ENCODE measurements at places on chromosomes 1 and 21.

- DNase-seq, result no peak
Observed at GRCh38 chr1:217273866-217274265, 357.0 kb downstream of the GPATCH2 start.

DNA sequence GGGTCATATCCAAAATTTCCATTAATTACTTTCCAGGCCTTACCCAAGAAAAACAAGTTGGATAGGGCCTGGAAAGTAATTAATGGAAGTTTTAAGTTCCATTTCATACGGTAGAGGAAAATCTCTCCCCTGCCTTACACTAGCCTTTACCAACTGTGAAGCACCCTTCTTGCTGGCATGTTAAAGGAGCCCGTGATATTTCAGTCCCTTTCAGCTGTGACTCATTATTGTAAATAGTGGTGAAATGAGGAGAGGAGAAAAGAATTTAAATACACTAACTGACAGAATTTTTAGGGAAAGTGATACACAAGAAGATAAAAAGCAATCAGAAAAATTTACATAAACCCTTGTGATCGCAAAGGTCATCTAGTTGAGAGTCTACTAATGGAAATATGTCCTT lies 20.3 kb upstream of the KAZN start:
- no peak for DNase-seq

DNA sequence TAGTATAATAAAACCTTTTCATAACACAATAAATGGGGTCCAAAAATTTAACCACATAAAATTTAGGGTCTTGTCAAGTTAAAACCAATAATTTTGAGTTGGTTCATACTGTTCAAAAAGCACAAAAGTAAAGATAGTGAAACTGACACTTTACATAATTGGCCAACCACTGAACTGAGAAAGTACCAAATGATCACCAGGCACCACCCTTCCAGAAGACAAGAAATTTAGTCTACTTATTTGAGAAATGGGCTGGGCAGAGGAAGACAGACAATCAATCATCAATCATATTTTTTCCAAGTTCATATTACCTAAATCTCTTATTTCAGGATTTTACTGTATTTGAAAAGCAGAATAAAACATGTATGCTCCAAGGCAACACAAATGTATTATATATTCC lies 6.5 kb upstream of the GOLPH3L start:
- no peak for DNase-seq

- no peak for DNase-seq
Observed at GRCh38 chr1:99228153-99228552, 36.1 kb upstream of the PLPPR4 start.

- no peak for DNase-seq
Observed at GRCh38 chr1:205477121-205477758, 21.4 kb upstream of the BLACAT1 start.

DNA sequence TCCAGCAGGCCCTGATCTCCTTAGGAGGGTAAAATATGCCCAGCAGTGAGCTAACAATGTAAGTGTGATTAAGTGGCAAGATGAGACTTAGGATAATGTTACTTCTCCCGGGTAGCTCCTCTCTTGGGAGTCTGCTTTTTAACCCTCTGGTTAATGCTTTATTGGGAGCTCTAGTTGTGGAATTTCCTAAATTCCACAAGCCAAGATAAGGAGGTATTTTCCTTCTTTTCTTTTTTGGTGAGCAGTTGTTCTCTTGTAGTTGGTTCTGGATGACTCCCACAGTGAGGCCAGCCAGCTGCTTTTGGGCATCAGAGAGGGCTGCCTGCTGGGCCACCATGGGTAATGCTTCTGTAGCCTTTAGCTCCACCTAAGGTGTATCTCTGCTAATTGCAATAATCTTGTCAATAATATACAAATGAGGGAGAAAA lies 19.3 kb downstream of the C1orf52 start:
- peak; percentile 74 for DNase-seq

GRCh38 chr1:106266786-106267185 lies 789.7 kb upstream of the PRMT6 start:
- no peak for DNase-seq

- DNase-seq, result no peak
Observed at GRCh38 chr1:228110556-228110955, 1.5 kb upstream of the MRPL55 start.

DNA sequence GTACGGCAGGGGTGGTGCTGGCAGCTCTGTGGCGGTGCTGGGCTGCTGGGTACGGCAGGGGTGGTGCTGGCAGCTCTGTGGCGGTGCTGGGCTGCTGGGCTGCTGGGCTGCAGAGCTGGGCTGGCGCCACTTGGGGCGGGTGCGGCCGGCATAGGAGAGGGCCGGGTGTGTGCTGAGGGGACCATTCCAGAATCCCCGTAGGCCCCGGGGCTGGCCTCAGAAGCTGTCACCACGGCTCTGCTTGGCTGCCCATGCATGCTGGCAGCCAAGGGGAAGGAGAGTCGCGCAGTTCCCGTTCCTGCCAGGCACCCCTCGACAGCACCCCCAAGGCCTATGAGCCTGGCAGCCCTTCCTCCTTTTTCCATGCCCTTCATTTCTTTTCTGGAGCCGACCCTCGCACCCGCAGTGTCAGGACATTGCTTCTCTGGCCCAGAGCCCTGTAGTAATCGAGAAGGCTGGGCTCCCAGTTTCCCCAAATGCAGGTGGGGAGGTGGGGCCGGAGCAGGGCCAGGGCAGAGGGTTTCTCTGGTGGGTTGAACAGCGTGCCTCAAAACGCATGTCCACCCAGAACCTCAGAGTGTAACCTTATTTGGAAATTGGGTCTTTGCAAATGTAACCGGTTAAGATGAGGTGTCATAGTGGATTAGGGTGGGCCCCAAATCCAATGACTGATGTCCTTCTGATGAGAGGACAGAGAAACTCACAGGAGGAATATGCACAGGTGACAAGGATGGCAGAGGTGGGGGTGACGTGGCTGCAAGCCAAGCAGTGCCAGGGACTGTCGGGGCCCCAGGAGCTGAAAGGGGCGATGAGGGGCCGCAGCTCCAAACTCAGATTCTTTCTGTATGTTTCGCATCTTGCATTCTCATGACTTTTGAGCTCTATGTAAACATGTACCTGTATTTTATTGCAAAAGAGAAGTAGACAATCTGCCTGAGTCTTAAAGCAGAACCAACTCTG lies 71.0 kb upstream of the ACTRT2 start:
- DNase-seq, result no peak

- no peak for DNase-seq
Observed at GRCh38 chr1:89425056-89425455, 61.2 kb downstream of the GBP6 start.

- DNase-seq, result no peak
Observed at GRCh38 chr1:4086085-4086850, 186.2 kb upstream of the C1orf174 start.

DNA sequence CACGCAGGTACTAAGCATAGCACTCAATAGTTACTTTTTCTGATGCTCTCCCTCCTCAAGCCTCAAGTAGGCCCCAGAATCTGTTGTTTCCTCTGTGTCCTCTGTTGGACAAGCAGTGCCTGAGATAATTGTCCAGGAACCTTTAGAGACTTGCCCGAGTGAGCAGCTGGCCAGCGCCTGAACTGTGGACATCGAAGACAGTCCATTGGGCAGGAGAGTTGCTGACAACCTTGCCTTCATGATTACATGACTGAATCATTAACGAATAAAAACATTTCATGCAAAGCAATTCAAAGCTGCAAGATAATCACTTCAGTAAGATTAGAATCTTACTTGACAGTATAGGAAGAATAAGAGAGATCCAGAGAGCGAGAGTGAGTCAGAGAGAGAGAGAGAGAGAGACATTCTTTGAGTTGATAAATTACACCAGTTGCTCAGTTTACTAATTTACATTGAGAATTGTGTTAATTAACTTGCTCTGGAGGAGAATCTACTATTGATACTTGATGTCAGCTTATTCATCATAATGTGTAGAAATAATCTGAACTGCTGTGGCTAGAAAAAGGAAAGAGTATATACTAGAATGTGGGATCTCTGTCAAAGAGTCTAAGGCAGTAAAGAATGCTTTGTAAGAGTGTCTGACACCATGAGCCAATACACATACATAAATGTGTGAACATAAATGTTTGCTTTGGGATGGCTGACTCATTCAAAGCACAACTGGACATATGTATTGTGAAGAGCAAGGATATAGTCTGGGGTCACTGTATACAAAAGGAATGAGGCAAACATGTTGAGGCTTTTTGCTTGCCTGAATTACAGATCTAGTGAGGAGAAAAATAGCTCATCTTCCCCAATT lies 216.0 kb downstream of the ZNF326 start:
- DNase-seq, result no peak

DNA sequence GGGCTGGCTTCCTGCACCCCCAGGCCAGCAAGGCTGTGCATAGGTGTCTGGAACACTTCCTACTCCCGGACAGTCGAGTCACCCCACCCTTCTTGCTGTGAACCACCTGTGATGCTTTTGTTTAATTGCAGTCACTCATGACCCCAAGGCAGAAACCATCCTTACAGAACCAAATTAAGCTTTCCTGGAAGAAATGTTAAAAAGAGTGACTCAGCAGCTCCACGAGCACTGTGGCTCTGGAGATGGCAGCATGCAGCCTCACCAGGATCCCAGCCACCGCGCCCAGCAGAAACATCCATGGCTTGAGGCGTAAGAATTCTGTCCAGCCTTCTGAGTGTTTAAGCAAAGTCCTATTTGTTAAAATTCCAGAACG lies 28.8 kb downstream of the SNAP47 start:
- no peak for DNase-seq

DNA sequence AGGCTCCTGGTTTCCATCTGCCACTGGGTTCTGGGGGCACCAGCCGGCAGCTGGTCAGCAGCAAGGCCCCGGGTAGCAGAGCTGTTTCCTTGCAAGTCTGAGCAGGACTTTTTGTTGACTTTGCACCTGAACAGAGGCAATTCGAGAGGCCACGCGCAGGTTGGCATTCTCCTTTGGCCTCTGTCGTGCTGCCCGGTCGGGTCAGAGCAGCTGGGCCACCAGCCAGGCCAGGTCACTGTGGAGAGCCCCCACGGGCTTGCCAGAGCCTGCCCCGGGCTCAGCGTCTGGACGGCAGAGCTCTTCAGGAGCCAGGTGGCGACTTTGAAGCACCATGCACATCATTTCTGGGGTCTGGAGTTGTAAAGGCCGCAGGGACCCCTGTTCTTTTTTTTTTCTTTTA lies 28.4 kb upstream of the TMEM52 start:
- DNase-seq, result no peak

DNA sequence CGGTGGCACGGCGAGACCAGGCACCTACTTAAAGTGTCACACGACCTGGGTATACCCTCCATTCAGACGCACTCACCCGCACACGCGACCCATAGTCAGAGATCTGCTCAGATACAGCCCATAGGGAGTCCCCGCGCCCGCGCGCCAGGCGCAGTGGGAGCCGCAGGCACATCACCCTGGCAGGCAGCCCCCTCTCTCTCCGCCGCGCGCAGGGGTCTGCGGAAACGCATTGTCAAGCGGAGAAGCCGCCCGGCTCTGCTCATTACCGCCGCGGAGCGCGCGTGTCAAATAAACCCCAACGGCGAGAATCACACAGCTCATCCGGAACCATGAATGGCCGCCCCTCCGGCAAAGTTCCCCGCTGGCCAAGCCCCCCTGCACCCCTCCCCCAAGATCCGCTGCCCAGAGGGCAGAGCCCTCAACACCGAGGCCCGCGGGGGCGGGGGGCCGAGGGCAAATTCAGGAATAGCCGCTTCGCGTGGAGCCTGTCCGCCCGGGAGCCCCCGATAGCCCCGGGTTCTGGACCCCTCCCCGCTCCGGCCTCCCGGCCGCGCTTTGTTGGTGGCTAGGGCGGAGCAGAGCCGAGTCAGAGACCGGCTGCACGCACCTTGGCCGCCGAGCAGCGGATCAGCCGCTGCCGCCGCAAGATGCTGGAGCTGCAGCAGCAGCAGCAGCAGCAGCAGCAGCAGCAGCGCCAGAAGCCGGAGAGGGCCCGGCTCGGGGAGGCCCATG lies 522 bp downstream of the LRP8 start:
- DNase-seq, result peak; percentile 63

DNA sequence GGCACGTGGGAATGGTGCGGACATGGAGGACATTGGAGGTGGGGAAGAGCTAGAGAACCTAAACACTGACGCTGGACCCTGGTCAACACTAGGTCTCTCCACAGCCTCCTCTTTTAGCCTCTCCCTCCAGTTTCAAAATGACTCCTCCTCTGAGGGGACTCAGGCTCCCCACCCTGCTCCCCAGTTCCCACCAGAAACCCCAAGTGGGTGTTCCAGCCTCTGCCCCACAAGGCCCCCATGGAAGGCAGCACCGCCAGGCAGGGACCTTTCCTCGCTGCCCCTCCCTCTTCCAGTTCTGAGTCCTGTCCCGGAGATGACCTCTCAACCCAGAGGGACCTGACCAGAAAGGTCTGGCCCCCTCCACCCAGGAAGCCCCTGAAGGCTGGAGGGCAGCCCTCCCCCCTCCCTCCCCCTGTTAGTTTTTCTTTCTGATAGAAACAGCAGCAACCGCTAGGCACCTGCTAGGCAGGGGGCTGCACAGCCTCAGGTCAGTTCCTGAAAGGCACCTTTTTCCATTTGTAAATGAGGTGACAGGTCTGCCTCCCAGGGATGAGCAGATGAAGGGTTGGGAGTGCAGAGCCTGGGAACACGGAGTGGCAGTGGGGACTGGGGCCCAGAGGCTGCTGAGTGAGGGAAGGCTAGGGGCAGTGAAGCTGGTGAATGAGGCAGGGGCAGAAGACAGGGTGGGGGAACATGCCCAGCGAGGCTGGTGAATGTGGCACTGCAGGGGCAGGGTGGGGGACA lies 9.3 kb upstream of the ITGB2 start:
- DNase-seq, result no peak

GRCh38 chr1:42165511-42166210 lies 1.1 kb upstream of the GUCA2A start:
- peak; percentile 74 for DNase-seq

DNA sequence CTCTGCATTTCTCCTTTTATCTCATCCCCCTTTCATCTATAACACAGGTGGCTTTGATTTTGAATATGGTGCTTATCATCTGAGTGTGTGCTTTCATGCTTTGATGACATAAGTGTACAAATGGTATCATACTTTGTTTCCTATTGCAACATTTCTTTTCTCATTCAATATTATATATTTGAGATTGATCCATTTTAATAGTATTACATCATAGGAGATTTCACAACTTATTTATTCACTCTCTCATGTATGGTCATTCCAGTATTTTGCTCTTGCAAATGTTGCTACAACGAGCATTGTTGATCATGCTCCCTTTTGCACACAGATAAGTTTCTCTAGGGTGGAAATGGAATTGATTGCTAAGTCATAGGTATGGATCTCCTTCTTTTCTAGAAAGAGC lies 302.8 kb downstream of the KIF26B start:
- no peak for DNase-seq

- no peak for DNase-seq
Observed at GRCh38 chr1:205043866-205044265, 854 bp downstream of the CNTN2 start.

DNA sequence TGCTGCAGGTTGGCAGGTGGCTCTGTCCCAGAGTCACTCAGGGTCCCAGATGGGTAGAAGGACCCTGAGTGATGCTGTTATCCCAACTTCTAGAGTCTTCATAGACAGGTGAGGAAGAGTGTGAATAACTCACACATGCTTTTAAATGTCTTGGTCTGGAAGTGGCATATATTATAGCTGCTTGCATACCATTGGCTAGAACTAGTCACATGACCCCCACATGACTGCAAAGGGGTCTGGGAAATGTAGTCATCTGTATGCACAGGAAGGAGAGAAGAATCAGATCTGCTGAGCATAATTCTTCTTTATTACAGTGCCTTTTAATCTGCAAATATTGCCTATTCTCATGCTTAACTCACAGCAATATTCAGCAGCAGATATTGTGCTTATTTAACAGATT lies 28.2 kb upstream of the KLHDC7A start:
- peak; percentile 23 for DNase-seq
